ENCODE measurements at places on chromosomes 2 and 18. TPM values are rescaled to one million over a fixed set of nuclear protein-coding genes. Genes with fewer than 3 reads are reported as not detected.

Gene TMEM37
- total RNA-seq = not detected

Gene CRACDL
- total RNA-seq = 1.6 TPM

Gene ST6GAL2
- 21.3 TPM for total RNA-seq

Gene ASAP2
- total RNA-seq = 4.3 TPM

Gene SLC19A3
- not detected for total RNA-seq

Gene KYNU
- total RNA-seq = 0.54 TPM

Gene COLEC12
- total RNA-seq = 0.27 TPM

Gene SOX11
- not detected for total RNA-seq

Gene ALLC
- not detected for total RNA-seq

GRCh38 chr2:230202430-230203109, 17.2 kb downstream of the SP110 start:
- DNase-seq = no peak

DNA sequence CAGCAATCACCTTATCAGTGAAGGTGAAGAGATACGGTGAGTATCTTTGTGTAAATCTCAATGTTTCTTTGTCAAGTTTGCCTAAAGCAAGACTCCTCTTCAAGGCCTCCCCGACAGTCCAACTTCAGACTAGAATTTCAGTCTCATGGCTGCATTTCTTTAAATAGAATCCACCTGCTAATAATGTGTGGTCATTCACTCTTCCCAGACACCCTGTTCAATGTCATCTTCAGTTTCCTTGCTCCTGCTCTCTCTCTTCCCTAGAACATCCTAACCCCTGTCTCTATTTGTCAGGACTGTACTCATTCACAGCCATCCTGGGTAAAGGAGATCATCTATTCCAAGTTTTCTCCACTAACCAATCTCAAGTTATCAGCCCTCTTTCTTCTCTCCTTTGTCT, 267.3 kb downstream of the EN1 start:
- DNase-seq = no peak

DNA sequence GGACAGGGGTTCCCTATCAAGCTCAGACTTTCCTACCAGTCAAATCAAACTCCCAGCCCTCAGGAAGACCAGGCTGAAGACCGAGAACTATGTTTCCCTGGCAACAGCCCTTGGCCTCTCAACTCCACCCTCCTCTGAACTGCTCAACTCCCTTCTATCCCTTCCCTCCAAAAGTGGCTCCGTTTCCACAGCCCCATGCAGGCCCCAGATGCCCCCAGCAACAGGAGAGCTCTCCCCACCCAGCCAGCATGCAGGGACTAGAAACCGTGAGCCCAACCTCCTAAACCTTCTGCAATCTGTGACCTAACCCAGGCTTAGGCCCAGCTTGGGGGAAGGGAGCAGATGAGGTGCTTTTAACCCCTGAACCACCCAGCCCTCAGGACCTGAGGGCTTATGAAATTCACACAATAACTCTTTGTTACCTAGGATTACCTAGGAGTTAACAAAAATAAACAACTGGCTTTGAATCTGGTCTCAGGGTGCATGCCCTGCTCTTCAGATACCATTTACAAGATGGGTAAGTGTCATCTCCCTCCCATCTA, 87.2 kb downstream of the BCL11A start:
- DNase-seq = no peak

GRCh38 chr18:6687676-6688075, 41.8 kb upstream of the ARHGAP28 start:
- no peak for DNase-seq

DNA sequence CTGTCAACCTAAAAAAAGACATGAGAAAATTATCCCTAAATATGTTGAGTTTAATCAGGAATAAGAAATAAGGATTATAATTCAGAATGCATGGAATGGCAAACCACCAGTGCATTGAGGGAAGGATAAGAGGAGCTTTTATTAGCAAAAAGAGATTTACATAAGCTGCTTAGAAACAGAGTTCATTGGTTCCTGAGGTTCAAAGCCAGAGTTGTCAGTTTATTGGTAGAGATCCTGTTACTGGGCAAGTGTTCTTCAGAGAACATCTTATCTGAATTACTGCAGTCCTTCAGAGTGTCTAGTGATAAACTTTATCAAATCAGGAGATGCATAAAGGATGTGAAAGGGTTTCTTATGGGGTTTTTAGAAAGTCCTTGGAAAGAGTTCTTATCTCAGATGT, 76.0 kb upstream of the MEX3C start:
- no peak for DNase-seq

DNA sequence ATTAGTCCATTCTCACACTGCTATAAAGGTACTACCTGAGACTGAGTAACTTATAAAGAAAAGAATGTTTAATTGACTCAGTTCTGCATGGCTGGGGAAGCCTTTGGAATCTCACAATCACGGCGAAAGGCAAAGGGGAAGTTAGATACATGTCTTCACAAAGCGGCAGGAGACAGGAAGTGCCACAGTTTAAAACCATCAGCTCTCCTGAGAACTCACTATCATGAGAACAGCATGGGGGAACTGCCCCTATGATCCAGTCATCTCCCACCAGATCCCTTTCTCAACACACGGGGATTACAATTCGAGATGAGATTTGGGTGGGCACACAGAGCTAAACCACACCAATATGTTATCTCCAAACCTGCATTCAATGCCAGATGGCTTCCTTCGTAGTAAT, 716.1 kb downstream of the DCC start:
- no peak for DNase-seq

GRCh38 chr18:43279015-43279744, 1.9 kb upstream of the SYT4 start:
- peak; percentile 66 for DNase-seq

DNA sequence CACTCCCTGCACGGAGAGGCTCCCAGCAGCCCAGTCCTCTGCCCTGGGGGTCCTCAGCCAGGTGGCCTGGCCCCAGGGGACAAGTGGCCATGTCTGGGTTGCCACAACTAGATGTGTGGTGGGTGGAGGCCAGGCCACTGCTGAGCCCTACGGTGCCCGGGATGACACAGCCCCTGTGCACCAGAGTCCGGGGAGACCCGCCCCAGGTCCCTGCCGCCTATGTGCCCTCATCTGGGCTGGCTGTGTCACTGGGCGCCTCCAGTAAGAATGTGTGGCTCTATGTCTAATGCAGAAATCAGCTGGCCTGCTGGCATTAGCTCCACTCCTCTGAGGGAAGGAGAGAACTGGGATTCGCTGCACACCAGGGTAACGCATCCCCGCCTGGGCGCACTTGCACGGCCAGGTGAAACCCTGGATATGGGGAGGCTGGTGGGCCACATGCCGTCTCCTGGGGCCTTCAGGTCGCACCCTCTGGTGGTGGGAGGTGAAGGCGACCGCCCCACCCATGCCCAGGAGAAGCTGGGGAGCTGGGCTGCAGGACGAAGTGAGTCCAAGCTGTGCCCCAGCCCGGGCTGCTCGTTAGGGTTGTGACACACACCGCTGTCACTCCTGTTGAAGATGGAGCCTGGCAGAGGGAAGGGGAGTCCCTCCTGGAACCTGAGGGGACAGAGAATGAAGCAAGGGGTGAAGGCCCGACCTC, 136.1 kb downstream of the PTGR3 start:
- DNase-seq = no peak

DNA sequence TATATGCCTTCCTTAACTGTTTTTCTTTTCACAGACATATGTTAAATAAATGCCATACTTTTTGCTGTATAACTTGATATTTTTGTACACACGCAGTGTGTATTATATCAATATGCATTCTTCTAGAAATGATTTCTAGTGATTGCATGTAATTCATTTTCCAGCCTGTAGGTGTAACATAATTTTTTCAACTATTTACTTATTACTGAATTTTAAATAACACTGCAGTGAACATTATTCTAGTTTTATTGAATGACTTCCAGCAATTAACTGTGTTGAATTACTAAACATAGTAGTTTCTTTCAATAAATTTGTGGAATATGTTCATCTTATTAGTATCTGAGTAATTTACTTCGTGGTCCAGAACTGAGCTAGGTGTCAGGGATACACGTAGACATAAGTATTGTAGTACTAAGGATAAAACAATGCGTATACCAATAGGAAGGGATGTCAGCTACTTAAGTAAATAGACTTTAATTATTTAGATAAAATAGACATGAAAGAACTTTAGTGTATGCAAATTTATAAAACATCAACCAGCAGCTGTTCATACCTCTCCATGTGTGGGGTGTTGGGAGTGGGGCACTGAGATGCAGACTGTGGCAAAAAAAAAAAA, 28.0 kb downstream of the TANC1 start:
- no peak for DNase-seq

DNA sequence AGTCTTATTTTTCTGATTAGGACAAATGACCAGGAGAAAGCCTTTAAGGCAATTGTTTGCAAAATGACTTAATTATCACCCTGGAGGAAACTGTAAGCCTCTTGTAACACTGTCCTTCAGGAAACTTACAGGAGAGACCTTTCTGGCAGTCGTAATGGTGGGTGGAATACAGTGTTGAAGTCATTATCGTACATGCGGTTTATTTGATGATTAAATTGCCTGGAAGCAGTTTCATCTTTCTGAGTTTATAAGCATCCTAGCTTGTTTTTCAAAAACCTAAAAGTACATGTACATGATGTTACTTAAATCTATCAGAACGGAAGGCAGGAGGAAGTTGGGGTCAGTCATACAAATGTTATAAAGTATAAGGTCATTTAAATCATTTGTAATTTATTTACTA, 86.2 kb upstream of the RAB27B start:
- DNase-seq = no peak

DNA sequence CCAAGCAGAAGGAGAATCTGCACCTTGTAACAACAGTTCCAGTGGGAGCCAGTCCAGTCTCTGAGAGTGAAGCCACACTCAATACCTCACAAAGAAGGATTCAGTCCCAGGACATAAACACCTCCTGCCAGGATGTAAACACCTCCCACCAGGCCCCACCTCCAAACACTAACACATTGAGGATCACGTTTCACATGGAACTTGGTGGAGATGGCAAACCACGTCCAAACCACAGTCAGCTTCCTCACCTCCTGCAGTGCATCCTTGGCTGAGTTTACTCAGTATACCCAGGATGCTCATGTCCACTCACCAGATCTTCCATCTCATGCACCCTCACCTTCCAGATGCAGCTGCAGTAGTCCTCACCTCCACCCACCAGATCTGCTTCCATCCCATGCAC, 37.8 kb upstream of the TMEM18 start:
- no peak for DNase-seq

- DNase-seq = no peak
Observed at GRCh38 chr2:216624251-216624650, 9.0 kb upstream of the IGFBP2 start.

- DNase-seq = no peak
Observed at GRCh38 chr2:144071461-144071860, 448.5 kb downstream of the ZEB2 start.

DNA sequence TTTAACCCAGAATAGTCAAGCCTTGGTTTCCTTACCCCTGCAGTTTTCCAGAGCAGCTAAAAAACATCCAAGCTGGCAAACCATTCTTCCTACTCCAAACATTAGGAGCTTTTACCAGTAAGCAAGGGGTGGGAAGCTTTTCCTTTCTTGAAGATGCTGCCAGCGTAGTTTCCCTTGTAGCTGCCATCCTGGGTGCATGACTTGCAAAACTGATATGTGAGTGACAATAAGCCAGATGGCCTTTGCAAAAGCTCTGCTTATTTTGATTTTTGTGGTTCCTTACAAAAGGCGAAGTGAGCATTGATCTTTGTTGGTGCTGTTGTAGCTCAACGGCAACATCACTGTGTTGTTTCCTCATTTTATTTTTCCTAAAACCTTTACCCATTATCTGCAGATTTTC, 138.8 kb downstream of the WDSUB1 start:
- DNase-seq = no peak

- no peak for DNase-seq
Observed at GRCh38 chr2:30758191-30758651, 49.0 kb downstream of the CAPN13 start.

DNA sequence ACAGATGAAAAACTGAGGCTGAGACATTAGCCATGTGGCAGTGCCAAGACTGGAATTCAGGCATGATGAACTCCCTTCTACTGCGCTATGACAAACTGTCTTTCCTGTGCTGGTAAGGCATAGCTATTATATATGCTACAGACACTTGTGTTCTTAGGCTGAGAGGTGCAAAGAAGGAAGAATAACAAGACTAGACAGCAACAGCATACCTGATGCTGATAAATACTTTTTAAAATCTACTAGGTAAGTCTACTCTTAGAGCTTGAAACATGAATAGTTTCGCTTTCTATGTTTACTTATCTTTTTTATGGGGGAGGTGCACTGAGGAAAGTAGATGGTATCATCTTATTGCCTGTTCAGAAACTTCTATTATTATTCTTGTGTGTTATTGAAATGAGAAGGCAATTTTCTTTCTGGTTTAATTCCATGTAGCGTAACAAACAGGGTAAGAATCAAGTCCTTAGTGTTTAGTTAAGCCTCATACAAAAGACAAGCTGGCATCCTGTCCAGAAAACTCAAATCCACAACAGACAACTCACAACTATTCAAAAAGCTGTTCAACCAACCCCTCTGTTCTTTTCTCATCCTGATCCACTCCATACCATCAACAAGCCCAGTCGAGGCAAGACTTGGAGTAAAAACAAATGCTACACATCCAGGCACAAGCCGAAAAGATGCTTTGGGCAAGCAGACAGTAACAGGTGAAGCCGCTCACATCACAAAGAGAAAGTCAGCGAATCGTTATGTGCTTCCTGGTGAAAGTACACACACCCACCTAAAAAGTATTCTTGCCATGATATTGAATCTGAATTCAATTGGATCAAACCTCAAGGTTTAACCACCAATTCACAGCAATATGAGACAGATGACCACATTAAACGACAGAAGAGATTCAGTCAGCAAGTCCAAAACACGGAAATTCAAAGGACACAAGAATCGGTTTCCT, 1.5 kb downstream of the TTC32 start:
- no peak for DNase-seq

Data from hematopoietic multipotent progenitor cell (in vitro differentiated cells).